ENCODE measurements at places on chromosomes 13 and 19. TPM values are rescaled to one million over a fixed set of nuclear protein-coding genes. Genes with fewer than 3 reads are reported as not detected.

GRCh38 chr19:22545751-22546150 lies 88.4 kb upstream of the ZNF492 start:
- peak; percentile 59 for DNase-seq

- DNase-seq: no peak
Observed at GRCh38 chr13:75544681-75545330, 4.8 kb upstream of the UCHL3 start.

GRCh38 chr19:14070268-14071050 lies 2.1 kb upstream of the MISP3 start:
- DNase-seq: no peak

The ZNF790 gene
- polyA plus RNA-seq: 2.0 TPM

- DNase-seq: no peak
Observed at GRCh38 chr13:28637714-28638355, 21.1 kb upstream of the POMP start.

The ZNF723 gene
- polyA plus RNA-seq: not detected

- DNase-seq: no peak
Observed at GRCh38 chr13:108787700-108788414, 158.4 kb downstream of the MYO16 start.

The CHERP gene
- polyA plus RNA-seq: 23.8 TPM

The SNRPD2 gene
- polyA plus RNA-seq: 125 TPM

The REX1BD gene
- polyA plus RNA-seq: 158 TPM

- no peak for DNase-seq
Observed at GRCh38 chr13:70856711-70857110, 748.5 kb upstream of the KLHL1 start.

GRCh38 chr19:12825254-12826131 lies 8.9 kb downstream of the RTBDN start:
- peak; percentile 66 for DNase-seq

- no peak for DNase-seq
Observed at GRCh38 chr13:97403893-97404750, 29.8 kb upstream of the RAP2A start.

GRCh38 chr13:92187378-92187989 lies 789.1 kb downstream of the GPC5 start:
- no peak for DNase-seq

GRCh38 chr19:50402544-50403301 lies 16.0 kb upstream of the SPIB start:
- DNase-seq: no peak

DNA sequence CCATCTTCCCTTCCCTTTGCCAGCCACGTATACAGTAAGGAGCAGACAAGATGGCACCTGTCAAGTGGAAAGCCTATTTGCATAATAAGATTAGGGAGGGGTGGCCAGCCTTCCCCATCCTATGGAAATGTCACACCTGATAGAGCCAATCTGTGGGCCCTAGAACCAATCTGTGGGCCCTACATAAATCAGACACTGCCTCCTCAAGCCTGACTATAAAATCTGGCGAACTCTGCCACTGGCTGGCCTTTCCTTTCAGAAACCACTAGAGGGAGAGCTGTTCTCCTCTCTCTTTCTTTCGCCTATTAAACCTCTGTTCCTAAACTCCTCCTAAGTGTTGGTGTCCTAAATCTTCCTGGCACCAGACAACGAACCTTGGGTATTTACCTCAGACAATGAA lies 231.5 kb upstream of the KLHL1 start:
- DNase-seq: peak; percentile 5

GRCh38 chr19:39099341-39099740 lies 15.2 kb downstream of the ACP7 start:
- DNase-seq: no peak

GRCh38 chr13:93227280-93227877 lies 772 bp downstream of the GPC6 start:
- peak; percentile 18 for DNase-seq

The C13orf42 gene
- not detected for polyA plus RNA-seq

The HRC gene
- 0.53 TPM for polyA plus RNA-seq

- no peak for DNase-seq
Observed at GRCh38 chr13:42333613-42334328, 61.8 kb downstream of the AKAP11 start.

The ZNF737 gene
- 5.2 TPM for polyA plus RNA-seq

DNA sequence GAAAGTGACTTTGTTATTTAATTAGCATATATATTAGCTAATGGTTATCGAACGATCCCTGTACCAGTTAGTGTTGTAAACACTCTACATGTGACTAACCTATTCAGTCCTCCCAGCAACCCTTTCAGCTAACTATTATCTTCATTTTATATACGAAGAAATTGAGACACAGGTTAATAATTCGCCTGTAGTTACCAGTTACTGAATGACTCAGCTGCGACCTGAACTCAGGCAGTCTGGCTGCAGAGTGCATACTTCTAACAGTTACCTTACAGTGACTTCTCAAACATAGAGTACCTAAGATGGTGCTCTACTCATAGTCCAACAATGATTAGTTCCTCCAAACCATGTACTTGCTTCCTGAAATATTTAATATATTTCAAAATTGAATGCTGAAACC lies 117.7 kb downstream of the FNDC3A start:
- no peak for DNase-seq

DNA sequence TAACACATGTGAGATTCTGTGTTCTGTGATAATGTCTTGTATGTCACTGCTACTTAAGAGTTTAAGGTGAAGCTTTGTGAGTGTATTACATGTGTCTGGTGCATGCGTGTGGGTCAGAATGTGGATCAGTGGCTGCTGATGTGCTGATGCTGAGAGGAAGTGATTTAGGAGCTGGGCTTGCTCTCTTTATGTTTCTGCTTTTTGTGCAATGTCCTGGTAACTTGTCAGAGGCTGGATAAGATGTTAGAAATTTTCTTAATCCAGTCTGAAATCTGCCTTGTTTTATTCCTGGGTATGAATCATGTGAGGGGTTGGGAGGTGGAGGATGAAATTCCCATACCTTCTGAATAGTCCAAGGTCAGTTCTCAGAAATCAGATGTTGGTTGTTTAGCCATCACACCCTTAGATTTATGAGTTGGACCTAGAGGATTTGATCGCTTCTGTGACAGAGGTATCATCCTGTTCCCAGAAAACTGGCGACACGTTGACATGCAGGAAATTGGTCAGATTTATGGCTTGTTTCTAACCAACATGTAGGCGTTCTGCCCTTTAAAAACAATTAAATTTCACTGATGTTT lies 24.5 kb upstream of the CXCL17 start:
- no peak for DNase-seq

DNA sequence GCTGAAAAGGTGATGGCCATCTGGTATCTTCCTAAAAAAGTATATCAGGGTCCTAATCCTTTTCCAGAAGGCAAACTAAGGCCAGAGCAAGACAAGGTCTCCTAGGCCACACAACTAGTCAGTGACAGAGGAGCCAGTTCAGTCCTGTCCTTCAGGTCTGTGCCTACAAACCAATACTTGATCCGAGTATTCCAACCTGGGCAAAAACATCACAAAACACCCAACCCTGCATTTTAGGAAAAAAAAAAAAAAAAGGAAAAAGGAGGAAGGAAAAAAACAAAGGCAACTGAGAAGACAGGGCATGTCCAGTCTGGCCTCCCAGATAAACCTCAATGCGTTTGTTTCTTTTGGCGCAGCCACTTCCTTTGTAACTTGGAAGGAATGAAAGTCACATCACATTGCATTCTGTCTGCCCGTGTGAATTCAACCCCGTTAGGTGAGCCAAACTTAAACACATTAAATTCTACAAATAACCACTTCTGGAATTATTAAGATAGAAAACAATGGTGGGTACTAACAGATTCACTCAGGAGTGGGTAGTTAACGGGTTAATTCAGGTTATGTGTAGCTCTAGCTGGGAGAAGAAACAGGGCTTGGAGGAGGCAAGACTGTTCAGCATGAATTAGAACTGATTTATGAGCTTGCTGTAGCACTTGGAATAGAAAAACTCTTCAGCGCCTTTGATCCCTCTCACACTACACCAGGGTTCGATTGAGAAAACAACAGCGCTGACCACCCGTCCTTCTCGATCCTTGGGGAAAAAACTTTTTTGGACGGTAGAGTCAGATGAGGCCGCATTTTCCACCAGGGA lies 43.0 kb upstream of the HNRNPA1L2 start:
- no peak for DNase-seq

- DNase-seq: peak; percentile 30
Observed at GRCh38 chr13:40613192-40613818, 53.1 kb downstream of the FOXO1 start.

The ARHGAP35 gene
- polyA plus RNA-seq: 8.4 TPM

- no peak for DNase-seq
Observed at GRCh38 chr13:73261739-73262216, 203.0 kb downstream of the KLF5 start.

GRCh38 chr13:66926200-66926850 lies 303.8 kb downstream of the PCDH9 start:
- DNase-seq: no peak

- no peak for DNase-seq
Observed at GRCh38 chr13:49368688-49369087, 75.2 kb downstream of the CAB39L start.
